ENCODE measurements at places on chromosomes 6 and 20.

GRCh38 chr6:51495610-51496396 is 591.6 kb downstream of the PKHD1 start:
- DNase-seq = no peak

DNA sequence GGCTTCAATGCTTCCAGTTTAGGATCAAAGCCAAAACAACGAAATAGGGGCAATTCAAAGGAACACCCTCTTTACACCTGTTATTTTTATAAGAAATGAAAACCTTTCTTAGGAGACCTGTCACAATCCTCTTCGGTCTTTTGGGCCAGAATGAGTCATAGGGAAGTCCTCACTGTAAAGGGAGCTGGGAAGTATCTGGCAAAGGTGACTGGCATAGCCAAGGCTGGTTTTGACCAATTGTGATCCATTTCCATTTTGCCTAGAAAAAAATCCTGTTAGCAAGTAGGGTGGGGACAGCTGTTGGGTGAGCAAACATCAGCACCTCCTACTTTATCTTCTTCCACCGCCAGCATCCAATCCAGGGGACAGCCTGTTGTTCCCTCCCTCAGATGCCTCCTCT is 343.2 kb upstream of the SULF2 start:
- DNase-seq = no peak

DNA sequence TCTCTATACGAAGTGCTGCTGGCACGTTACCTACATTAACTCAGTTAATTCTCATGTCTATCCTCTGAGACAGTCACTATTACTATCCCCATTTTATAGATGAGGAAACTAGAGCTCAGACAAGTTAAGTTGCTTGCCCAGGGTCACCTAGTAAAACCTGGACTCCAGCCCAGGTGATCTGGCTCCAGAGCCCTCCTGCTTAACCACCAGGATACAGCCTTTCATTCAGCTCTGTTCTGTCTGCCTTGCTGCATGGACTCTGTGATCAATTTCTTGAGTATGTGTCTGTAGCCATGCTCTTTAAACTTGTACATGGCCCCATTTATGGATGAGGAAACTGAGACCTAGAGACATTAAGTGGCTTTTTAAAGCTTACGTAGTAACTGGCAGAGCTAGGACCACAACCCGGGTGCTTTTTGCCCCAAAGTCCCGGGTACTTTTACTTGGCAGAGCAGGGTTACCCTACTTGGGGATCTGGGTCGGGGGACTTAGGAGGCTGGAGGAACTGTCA is 4.7 kb downstream of the CDKN1A start:
- DNase-seq = no peak

DNA sequence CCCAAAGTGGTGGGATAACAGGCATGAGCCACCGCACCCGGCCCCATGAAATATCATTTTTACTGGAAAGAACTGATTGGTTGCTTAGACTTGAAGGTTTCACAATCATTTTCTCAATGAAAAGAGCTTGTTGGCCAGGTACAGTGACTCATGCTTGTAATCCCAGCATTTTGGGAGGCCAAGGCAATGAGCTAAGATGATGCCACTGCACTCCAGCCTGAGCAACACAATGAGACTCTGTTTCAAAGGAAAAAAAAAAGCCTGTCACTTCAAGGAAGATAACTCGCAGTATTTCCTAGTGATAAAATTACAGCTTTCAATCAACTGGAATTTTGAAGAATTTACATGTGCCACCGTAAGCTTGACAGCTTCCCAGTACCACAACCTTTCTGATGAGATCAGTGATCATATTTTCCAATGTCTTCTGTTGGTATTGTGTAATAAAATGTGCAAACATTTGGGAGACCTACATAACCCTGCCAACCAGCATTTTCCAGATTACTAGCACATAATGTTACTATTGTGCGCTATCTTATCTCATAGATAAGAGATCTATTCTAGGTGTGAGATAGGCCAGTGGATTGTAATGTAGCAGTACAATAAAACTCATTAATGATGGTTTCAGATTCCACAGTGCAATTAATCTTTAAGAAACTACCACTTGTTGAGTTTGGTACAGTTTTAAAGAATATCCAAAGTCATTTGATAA is 7.2 kb downstream of the PNLDC1 start:
- DNase-seq = no peak

- no peak for DNase-seq
These were observed 1.2 kb upstream of the SLC24A3 start for GRCh38 chr20:19211252-19211651.

DNA sequence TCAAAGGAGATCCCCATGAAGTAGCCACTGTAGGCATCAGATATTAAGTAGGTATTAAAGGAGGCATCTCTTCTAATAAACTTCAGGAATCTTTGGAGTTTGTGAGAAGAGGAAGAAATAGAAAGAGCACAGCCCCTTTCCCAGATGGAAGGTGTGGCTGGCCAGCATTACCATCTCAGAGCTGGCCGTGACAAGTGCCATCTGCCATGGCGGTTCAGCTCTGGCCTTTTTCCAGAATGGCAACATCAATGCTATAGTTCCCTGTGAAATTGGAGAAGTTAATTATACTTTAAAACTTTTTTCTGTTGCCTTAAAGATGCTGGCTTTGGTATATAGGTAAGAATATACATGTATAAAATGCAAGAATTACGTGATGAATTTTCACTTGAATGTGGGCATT is 51.9 kb upstream of the MCUR1 start:
- DNase-seq = no peak

GRCh38 chr20:44393608-44394451 is 38.3 kb downstream of the HNF4A start:
- no peak for DNase-seq

DNA sequence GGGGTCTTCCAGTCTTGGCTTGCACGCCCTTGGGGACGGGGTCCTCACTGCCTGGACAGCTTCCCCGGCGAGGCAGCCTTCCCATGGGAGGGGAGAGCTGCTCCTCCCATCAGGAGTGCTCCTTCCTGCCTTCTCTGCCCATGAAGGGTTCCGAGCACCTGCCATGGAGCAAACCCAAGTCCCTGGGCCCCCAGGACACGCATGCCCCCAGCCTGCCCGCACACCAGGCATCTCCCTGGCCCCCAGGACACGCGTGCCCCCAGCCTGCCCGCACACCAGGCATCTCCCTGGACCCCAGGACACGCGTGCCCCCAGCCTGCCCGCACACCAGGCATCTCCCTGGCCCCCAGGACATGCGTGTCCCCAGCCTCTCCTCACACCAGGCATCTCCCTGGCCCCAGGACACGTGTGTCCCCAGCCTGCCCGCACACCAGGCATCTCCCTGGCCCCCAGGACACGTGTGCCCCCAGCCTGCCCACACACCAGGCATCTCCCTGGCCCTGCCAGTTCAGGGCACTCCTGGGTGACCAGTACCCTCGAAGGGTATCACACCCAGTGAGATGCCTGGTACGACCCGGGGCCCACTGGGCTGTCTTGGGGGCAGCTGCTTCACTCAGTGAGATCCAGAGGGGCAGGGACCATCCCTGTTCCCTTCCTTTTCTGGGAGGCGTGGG is 21.7 kb downstream of the COL20A1 start:
- no peak for DNase-seq

- no peak for DNase-seq
These were observed 133.5 kb downstream of the SCML4 start for GRCh38 chr6:107690643-107691061.

GRCh38 chr6:20033697-20034407 is 178.4 kb downstream of the MBOAT1 start:
- DNase-seq = no peak

DNA sequence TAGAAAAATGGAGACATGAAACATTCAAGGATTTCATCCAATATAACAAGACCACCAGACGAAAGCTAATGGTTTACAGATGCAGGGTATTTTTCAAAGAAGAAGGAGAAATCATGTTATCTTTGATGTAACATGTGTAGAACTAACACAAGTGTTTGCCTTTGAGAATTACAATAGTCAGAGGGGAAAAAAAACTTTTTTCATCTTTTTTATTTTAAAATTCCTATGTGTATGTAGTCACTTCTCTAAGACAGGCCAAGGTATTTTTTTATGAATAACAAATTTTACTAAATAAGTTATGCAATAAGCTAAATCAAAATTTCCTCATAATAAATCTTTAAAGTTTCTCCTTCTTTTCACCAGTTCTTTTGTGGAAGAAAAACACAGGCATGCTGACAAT is 161.4 kb downstream of the PDE7B start:
- no peak for DNase-seq
